ENCODE measurements at places on chromosomes 2 and 18.

DNA sequence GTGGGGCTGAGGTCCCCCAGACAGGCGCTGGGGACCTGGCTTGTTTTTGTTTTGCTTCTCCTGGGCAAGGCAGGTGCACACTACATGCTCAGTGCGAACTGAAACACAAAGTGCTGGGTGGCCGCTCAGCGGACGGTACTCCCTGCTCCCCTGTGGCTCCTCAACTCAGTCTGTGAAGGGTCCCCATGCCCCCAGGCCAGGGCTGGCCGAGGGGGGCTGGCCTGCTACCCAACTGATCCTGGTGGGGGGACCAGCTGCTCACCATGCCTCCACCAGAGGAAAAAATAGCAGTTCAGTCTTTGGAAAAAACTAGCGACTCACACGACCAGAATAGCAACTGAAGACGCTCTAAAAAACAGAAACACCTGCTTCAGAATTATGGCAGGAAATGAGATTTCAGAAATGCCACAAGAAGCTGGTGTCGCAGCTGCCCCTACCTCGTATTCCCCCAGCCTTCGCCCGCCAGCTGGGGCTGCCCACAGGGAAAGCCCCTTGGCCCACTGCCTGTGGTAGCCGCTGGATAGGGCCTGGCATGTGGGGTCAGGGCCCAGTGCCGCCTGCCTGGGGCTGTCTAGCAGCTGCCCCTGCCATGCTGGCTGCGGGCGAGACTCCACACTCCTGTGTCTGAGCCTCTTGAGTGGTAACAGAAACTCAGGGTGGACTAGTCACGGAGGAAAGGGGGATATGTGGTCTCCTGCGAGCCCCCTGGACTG, 43.7 kb downstream of the MEX3C start:
- no peak for DNase-seq

- no peak for DNase-seq
Measured at GRCh38 chr2:219939647-219940046, 312.2 kb downstream of the SLC4A3 start.

- no peak for DNase-seq
Measured at GRCh38 chr2:177651833-177652232, 259.3 kb downstream of the AGPS start.

DNA sequence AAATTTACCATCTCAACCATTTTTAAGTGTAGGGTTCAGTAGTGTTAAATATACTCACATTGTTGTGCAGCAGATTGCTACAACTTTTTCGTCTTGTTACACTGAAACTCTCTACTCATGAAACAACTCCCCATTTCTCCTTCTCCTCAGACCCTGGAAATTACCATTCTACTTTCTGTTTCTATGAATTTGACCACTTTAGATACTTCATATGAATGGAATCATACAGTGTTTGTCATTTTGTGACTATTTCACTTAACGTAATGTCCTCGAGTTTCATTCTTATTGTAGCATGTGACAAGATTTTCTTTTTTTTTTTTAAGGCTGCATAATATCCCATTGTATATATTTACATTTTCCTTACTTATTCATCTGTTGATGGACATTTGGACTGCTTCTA, 203.8 kb downstream of the PLCL1 start:
- DNase-seq, result no peak

DNA sequence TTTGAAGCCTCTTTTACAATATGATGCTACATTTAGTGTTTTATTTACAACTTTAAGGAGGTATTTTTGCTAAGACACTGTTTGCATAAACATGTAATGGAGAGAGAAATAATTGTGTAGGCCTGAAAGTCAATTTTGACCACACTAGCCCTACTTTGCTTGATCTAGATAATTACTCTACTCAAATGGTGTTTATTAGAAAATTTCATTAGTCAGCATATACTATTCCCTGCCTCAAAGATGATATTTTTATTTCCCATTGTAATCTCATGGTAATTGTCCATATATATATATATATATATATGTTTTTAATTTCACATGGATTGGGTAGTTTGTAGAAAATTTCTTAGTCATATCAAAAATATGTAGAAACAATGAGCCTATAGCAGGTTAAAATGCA, 632.2 kb downstream of the SATB2 start:
- DNase-seq, result no peak

DNA sequence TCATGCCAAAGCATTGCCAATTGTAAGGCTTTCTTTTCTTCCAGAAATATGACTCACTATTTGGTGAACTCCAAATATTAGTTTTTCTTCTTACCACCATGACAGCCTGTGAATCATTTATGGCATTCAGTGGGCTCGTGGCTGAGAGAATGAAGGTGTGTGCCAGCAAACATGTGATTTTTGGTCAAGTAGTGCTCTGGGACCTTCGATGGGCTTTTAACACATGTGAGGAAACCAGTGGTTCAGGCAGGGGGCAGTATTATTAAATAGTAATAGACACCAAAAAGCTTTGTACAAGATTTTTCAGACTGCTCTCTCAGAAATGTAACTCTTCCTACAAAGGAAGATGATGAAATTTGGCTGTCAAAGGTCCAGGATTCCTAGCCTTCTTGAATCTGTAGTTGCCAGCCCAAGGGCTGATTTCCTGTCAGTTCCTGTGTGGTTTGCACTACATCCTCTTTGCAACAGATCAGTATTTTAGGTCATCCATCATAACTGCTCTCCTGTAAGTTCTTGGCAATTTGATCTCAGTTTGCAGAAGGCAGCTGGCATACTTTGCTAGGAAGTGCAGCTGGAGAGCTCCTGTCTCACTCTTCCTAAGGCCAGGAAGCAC, 64.3 kb downstream of the BABAM2 start:
- peak; percentile 99 for DNase-seq

- no peak for DNase-seq
Measured at GRCh38 chr18:62200121-62200914, 13.3 kb downstream of the RELCH start.

DNA sequence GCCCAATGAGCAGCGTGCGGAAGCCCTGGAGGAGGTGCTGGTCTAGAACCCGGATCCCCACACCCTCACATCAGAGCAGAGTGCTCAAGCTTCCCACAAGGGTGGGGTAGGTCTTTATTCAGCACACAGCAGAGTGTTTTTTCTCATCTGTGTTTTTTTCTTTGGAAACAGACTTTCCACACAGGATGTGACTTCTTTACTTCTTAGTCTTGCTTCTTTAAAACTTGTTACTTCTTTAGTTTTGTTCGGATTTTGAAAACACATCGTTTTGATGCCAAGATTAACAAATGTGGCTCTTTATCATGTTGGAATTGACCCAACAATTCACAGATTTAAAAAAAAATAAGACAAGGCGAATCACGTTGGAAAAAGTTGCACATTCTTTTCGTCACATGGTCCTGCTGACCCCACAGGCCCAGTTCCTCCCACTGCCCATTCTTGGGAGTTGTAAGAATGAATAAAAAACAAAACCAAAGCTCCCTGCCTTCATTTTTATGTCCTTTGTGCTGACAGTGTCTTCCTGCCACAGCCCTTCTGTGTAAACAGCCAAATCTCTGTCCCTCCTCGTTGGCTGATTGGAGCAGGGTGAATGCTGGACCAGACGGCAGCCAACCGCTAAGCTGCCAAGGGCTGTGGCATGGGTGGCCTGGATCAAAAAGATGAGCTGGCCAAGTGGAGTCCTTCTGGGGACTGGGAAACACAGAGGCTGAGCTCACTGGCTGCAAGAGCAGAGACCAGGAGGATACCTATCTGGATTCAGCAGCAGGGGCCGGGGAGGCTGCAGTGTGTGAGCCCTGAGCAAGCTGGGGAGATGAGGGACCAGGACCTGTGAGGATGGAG, 81.6 kb downstream of the TWIST2 start:
- no peak for DNase-seq

GRCh38 chr18:25164211-25164847, 187.6 kb downstream of the ZNF521 start:
- DNase-seq, result no peak

DNA sequence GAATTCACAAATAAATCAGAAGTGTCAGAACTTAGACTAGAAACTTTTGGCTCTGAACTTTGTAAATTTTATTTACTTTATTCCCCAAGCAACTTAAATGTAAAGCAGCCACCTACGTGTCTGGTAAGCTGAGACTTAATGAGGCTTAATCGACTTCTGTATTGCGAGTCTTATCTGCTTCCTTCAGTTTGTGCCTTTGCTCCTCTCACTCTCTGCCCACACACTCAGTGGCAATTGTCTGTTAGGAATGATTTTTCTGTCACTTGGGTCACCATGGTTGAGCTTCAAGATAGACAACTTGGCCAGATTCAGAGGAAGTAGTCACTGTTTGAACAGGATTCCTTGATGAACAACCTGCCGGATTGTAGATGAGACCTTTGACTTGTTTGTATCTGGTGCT, 691.4 kb upstream of the FSHR start:
- DNase-seq, result no peak

DNA sequence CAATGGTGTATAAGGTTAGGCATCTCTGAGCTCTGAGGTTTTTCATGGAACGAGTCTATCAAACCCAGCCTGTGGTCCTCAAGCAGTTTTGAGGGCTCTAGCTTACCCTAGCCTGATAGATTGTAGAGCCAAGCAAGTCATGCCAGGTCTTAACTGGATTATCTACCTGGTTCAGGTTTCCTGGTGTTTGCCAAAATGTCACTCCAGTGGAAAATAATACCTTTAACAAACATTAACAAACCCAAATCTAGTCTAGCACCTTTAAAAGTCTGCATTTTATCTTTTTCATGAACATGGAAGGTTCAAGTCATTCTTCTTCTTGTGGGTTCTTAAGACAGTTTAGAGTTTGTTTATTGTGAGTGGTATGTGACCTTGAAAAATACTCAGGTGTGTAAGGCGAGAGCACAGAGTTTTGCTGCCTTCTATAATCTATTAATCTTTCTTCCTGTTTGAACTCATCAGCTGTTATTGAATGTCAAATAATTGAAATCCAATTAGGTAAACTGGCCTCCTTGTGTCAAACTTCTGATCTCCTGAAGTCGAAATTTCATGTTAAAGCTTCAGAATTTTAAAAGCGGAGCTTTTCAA, 13.4 kb upstream of the ADGRF3 start:
- DNase-seq, result no peak

DNA sequence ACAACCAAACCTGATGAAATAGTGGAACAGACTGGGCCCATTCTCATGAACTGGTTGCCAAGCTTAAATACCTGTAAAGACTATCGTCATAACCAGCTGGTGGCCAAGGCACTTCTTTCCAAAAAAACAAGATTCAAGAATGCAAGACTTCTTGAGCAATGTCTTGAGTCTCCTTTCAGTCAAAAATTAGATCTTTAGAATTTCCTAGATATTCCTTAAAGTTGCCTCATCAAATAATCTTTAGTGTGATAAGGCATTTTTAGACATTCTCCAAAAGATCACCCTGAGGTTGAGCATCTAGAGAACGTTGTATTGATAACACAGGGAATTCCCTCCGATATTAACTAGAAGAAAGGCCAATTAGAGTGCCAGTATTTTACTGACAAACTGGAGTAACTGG, 236.4 kb upstream of the MEX3C start:
- no peak for DNase-seq

DNA sequence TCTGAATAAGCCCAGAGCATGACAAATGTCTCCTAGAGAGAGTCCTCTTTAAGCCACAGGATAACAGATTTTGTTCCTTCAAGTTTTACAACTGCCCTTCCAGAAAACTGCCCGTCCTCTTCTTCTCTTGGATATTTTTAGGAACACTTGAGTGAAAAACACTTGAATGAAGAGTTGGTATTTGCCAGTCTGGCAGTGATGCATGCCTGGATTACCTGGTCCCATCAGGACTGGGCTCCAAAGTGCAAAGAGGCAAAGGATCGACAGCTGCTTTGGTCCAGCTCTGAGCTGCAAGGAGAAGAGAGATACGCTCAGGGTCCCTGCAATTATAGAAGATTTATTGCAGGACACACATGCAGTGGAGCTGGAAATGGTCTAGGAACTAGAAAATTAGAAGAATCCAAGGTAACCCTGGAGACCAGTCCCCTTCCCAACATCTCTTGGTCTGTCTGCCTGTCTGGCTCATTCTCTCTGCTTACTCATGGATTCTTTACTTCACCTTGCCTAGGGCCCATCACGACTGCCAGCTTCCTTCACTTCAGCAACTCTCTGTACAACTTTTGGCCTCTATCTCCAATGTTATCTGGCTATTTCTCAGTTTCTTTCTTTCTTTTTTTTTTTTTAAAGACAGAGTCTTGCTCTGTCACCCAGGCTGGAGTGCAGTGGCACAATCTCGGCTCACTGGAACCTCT, 112.1 kb upstream of the SIX2 start:
- no peak for DNase-seq

GRCh38 chr18:8162802-8163201, 446.4 kb upstream of the RAB12 start:
- no peak for DNase-seq

DNA sequence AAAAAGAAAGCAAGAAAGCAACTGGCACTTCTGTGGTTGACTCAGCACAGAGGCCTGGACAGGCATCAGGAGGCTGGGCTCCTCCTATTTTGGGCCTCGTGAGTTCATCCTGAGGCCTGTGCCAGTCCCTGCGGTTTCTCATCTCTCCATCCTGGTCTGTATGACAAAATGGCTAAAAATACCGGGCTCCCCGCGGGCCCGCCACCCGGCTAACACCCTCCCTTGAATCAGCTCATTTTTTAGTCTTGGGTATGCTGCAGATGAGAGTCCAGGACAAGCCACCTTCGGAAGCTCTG, 62.3 kb upstream of the YWHAQ start:
- no peak for DNase-seq

DNA sequence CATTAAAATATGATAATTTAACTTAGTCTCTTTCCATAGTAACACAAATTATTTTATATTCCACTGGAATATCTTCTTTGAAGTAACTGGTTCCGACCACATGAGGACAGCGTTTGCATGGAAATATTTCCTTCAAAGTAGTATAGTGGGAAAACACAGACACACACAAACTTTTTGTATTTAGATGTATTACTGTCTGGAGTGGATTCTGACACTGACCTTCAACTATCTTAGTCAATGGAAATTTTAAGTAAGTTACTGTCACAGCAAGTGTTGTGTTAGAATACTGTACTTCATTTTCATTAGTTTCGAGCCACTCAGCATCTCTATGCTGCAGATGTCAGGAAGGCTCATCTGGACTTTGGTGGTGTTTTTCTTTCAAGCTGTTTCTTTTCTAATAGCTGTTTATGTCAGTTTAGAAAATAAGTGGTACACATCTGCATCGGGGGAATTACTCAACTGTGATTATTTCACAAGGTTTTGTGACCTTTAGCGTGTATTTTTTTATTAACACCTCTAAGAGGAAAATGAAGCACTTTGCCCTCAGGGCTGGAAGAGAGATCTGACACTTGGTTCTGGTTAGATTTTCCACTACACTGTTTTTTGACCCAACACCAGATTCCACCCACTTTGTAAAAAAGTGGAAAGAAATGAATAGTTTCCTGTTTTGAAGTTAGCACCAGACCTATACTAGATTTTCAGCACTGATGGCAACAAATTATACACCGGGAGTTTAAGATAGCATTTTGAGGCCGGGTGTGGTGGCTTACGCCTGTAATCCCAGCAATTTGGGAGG, 18.9 kb upstream of the THOC1 start:
- DNase-seq, result no peak

DNA sequence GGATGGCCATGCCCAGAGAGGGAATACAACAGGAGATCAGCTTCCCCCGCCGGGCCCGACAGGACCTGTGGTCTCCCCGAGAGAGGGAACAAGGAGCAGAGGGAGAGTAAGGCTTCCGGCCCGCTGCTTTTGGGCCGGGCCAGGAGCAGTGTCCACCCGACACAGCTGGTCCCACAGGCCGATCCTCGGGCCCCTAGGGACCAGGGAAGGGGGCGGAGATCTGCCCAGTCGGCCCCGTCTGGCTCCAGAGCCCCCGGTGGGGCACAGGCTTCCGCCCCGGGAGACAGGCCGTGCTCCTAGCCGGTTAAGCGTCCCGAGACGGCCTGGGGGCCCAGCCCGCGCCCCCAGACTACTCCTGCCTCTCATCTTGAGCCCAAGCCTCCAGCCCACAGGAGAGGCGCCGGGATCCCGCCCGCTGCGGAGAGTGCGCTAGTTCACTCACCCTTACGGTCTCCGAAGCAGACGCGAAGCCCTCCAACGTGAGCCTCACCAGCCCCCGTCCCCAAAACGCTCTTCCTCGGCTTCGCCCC, at the start of gene MCFD2:
Gene MCFD2 (minus strand): TSS at position 526 of the 530 bp plus-strand sequence. CDS start 6,635 bp downstream, outside the sequence.
- DNase-seq, result no peak
